ENCODE measurements at places on chromosomes 11 and 22. TPM values are rescaled to one million over a fixed set of nuclear protein-coding genes. Genes with fewer than 3 reads are reported as not detected.

DNA sequence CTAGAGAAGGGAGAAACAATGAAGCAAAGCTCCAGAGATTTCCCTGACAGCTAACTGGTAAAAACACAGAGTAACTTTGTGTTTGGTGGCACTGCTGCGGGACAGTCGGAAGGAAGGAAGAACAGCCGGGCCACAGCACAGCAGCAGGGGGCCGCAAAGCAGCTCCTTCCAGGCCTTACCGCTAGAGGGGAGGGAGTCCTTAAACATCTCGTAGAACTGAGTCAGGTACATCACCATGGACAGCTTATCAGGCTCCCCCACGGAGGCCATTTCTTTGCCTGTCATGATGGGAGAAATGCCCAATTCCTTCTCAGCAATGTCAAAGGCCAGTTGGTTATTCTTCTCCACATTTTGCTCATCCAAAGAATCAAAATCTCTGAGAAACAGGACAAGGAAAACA lies 114.6 kb upstream of the BID start:
- DNase-seq, result no peak

DNA sequence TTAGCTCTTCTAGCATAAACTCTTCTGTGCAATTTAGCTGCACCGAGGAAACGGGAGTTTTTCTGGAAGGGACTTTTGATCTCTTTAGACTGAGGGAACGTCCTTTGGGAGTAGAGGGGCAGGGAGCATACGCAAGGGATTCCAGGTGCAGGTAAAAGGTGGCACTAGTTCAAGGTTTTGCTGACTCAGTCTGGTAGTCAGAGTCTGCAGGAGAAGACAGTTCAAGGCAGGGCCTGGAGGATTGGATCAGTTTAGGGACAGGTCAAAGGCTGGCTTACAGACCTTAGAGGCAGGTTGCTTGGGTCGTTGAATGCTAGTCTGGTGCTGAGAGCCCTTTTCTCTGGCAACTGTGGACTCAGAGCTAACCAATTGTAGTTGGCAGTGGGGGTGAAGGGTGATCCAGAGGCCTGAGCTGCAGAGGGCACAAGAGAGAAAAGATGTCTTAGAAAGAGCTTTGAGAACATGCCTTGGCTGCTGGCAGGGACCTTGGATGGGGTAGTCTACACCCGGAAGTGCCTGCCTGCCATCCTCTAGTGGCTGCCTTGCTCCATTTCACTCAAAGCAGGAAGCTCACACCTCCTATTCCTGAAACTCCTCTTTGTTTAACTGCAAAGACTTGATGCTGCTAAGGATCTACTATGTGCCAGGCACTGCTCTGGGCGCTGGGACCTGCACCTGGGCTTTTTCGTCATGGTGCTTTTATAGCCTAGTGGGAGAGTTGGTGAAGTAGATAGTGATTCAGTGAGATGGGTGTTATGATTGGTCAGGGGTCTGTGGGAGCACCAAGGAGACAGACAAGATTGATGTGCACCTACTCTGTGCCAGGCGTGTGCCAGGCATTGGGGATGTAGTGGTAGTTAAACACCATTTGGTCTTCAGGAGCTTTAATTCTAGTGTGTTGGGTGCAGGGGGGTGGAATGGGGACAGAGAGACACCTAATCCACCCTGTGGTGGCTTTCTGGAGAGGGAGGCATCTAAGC lies 17.1 kb downstream of the MIAT start:
- DNase-seq, result no peak

The NCAM1 gene
- 1.7 TPM for total RNA-seq

The ART1 gene
- total RNA-seq, result not detected

The FADS3 gene
- total RNA-seq, result 22.5 TPM

The DBX1 gene
- total RNA-seq, result not detected

DNA sequence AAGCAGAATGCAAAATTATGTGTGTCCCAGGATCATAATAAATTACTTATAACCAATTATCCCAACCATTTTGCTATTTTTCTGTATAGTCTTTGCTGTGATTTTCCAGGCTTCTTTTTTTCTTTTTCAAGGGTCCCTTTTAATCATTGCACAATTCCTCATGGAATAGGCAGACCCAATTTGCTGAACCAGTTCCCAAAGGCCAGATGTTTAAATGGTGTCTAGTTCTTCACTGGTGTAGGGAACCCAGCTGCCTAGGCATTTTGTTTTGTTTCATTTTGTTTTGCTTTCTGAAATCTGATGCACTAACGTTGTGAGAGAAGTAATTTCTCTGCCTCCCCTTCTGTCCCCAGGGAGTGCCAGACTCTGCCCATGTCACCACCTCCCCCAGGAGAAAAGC lies 60.4 kb downstream of the CHST1 start:
- DNase-seq, result no peak

The SERHL2 gene
- 0.74 TPM for total RNA-seq

- DNase-seq, result no peak
Measured at GRCh38 chr11:18768472-18768901, 23.1 kb downstream of the PTPN5 start.

GRCh38 chr11:64916040-64916774 lies 802 bp downstream of the ATG2A start:
- DNase-seq, result peak; percentile 65
